A549 treated with CpdA at 1 μM for 4 hours (cell line): ENCODE measurements at places on chromosomes 1 and 21. TPM values are rescaled to one million over a fixed set of nuclear protein-coding genes. Genes with fewer than 3 reads are reported as not detected.

The VANGL2 gene
- 0.84 to 1.4 TPM (median 1.1 TPM) in 5 replicates for total RNA-seq

The REN gene
- total RNA-seq: not detected in 5 replicates

The DISC1 gene
- total RNA-seq: 0.18 to 0.26 TPM (median 0.24 TPM) in 5 replicates

The PALMD gene
- 0.38 to 0.71 TPM (median 0.49 TPM) in 5 replicates for total RNA-seq

The RUNX1 gene
- total RNA-seq: 7.2 to 12.8 TPM (median 10.1 TPM) in 5 replicates

The PPM1J gene
- total RNA-seq: 0.79 to 1.5 TPM (median 0.96 TPM) in 5 replicates

The RAB42 gene
- total RNA-seq: 1.1 to 2.8 TPM (median 2.3 TPM) in 5 replicates

The FAM151A gene
- not detected in 5 replicates for total RNA-seq

The GJA9 gene
- total RNA-seq: 0.06 TPM in 1 of 5 replicates, not detected in the others

The TMPRSS2 gene
- total RNA-seq: 0.02 to 0.13 TPM (median 0.09 TPM) in 3 of 5 replicates, not detected in the others

The AMY2A gene
- not detected in 5 replicates for total RNA-seq

The RNU1-2 gene
- total RNA-seq: not detected in 5 replicates

The LHX8 gene
- 1.2 to 1.7 TPM (median 1.5 TPM) in 5 replicates for total RNA-seq

The LDLRAD1 gene
- not detected in 5 replicates for total RNA-seq

The PDC gene
- total RNA-seq: not detected in 5 replicates

The S100A7 gene
- not detected in 5 replicates for total RNA-seq

The VASH2 gene
- total RNA-seq: 2.8 to 6.1 TPM (median 3.9 TPM) in 5 replicates

The CD1B gene
- total RNA-seq: not detected in 5 replicates

The AIRE gene
- not detected in 5 replicates for total RNA-seq

The CTSK gene
- 1.7 to 2.2 TPM (median 1.8 TPM) in 5 replicates for total RNA-seq

The FBXO28 gene
- total RNA-seq: 22.9 to 28.6 TPM (median 25.7 TPM) in 5 replicates

The KIAA1614 gene
- total RNA-seq: 0.38 to 1.2 TPM (median 0.97 TPM) in 5 replicates

The AHDC1 gene
- total RNA-seq: 11.8 to 17.4 TPM (median 16.8 TPM) in 5 replicates

The DRAXIN gene
- total RNA-seq: 0.07 to 0.21 TPM (median 0.12 TPM) in 5 replicates

The CBS gene
- 10.8 to 11.9 TPM (median 11.7 TPM) in 5 replicates for total RNA-seq

The RHD gene
- total RNA-seq: not detected in 5 replicates

The GORAB gene
- 6.8 to 8.7 TPM (median 8.5 TPM) in 5 replicates for total RNA-seq

The ITSN1 gene
- 13.1 to 23.9 TPM (median 14.9 TPM) in 5 replicates for total RNA-seq

The LCE2C gene
- total RNA-seq: not detected in 5 replicates

The SH2D5 gene
- total RNA-seq: 13.6 to 16.3 TPM (median 14.3 TPM) in 5 replicates

The CD1D gene
- 0.05 TPM in 1 of 5 replicates, not detected in the others for total RNA-seq

The OR2M7 gene
- not detected in 5 replicates for total RNA-seq

The AK5 gene
- 6.2 to 9.0 TPM (median 7.3 TPM) in 5 replicates for total RNA-seq

The ANKRD65 gene
- 0.08 to 0.10 TPM (median 0.09 TPM) in 3 of 5 replicates, not detected in the others for total RNA-seq

The ICOSLG gene
- total RNA-seq: 1.8 to 2.9 TPM (median 2.4 TPM) in 5 replicates
